Urinary bladder (tissue), 4 donors: ENCODE measurements at places on chromosomes 12 and 14. TPM values are rescaled to one million over a fixed set of nuclear protein-coding genes. Genes with fewer than 3 reads are reported as not detected.

GRCh38 chr12:19624491-19624890, 185.2 kb downstream of the AEBP2 start:
- DNase-seq = no peak

GRCh38 chr12:66269757-66270383, 32.4 kb upstream of the HELB start:
- DNase-seq = no peak

DNA sequence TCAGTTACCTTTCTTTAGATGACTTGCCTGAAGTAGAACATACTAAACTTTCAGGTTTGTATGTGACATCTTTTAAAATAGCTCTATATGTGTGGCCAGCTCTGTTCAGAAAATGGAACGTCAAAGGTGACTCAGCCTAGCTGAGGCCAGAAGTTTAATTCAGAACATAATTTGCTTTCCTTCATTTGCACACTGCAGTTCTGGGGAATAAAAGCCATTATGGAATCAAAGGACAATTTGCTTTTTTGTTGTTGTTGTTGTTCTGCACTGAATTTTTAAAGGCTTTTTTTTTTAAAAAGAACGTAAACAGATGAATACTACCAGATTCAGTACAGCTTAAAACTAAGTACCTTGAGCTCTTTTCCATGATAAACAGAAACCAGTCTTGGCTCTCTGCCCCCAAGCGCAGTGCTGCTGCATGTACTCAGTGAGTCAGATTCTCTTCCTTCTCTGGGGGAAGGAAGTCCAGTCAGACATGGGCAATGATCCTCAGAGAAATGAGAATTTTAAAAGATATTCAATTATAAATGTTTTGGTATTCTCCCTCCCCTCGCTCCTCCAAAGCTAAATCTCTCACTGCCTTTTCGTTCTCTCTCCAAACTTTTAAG, 644.2 kb downstream of the NOVA1 start:
- DNase-seq = no peak

DNA sequence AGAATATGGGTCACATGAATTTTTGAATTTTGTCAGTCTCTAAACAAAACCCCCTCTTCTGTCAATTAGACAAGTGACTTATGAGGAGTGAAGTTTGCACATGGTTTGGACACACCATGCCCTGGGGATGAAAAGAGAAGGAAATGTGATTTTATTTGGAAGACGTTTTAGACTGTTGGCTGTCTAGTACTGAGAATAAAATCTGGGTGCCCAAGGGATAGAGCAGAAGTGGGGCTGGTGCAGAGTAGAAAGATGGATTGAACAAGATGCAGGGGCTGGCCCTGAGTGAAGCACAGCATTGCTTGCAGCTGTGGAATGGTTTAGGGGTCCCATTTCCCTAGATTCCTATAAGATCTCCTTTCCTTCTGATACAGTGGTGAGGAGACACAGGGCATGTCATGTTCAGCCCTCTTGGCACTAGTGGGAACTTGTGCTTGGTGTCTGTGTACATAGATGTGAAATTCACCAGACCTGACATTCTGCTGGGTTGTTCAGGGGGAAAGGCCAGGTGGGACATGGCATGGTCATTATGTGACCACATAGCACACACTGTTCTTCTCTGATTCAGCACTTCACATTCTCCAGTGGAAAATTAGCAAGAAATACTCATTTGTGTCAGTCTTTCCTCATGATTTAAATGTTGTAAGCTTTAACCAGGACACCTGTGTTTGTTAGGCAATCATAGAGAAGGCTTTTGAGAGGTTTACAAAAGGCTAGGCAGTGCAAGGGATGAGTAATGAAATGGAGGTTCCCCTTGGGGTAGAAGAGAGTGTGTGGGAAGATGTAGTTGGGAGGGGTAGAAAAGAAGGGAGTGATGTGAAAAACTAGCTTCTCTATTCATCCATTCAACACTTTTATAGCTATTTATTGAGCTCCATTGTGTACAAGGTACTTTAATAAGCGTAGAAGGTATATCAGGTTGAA, 202.3 kb upstream of the IGF1 start:
- no peak for DNase-seq

DNA sequence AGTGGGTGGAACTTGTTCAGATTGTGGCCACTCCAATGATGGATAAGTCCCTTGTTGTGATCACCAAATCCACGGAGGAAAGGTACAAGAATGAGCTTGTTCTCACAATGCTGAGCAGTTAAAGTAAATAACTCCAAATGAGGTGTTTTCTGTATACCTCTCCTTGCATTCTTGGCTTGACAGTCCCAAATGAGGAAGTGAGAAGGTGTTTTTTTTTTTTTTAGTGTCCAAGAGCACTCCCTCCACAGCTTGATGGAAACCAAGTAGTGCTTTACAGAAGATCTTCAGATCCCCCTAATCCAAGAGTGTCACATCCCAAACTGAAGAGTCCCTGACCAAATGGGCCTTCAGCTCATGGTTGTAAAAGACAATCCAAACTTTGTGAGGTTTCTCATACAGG, 153.6 kb downstream of the ATP23 start:
- DNase-seq = no peak

DNA sequence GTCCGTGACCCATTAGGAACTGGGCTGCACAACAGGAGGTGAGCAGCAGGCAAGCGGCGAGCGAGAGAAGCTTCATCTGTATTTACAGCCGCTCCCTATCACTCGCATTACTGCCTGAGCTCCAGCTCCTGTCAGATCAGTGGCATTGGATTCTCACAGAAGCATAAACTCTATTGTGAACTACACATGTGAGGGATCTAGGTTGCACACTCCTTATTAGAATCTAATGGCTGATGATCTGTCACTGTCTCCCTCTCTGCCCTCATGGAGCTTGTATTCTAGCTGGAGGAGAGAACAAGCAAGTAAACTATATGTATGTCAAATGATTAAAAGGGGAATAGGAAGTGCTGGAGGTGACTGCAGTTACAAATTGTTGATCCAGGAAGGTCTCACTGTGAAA, 479.1 kb downstream of the EGLN3 start:
- no peak for DNase-seq

Gene IPO4
- total RNA-seq = 9.8 TPM

Gene SRSF5
- total RNA-seq = 180 TPM
